NCI-H1436 (cell line): ENCODE measurements at places on chromosomes 4 and X.

DNA sequence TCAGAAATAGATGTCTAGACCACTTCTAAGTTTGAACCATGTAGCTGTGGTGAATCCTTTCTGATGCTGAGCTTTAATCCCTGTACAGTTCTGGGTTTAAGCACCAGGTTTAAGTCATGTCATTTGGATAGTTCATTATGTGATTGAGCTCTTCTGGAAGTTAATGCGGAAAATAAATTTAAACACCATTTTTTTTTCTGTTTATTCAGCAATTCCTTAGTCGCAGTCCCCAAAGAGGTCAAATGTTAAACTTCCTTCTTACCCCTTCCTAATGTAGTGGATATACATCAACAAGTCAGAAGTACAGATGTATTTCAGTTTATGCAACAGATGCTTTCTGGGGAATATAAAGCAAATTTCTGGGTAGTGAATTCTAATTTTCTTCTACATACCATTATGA is 52.9 kb downstream of the CNKSR2 start:
- no peak for DNase-seq

GRCh38 chrX:137387646-137388045 is 178.3 kb upstream of the ZIC3 start:
- DNase-seq: no peak

DNA sequence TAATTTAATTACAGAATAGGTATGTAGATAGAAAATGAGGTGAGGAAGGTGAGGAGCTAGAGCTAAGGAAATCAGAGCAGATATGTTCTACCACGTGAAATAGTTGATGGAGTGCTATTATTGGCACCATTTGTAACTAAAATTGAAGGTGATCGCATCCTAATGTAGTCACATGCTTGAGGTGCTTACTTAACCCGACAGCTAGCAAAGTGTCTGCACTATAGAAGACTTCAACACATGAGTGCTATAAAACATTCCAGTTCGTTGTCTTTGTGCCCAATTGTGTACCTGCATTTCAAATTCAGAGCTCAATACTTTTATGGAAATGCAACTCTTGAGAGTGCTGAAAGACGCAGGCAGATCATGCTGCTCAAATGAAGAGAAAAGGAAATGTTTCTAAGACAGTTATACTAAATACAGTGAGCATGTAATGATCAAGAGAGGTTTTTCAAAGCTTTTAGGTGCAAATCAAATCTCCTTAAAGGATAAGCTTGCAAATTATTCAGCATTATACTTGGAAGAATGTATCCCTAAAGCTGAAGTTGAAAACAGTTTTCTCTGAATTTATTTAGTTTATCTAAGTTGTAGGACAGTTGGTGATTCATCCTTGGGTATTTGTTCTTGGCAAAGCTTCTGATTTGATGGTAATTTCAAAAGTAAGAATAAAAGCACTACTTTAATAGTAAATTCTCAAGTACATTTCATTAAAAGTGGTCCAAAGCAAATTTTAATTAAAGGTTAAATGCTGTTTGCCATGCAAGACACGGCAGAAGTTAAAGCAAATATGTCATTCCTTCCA is 223.9 kb upstream of the EPHA5 start:
- no peak for DNase-seq

DNA sequence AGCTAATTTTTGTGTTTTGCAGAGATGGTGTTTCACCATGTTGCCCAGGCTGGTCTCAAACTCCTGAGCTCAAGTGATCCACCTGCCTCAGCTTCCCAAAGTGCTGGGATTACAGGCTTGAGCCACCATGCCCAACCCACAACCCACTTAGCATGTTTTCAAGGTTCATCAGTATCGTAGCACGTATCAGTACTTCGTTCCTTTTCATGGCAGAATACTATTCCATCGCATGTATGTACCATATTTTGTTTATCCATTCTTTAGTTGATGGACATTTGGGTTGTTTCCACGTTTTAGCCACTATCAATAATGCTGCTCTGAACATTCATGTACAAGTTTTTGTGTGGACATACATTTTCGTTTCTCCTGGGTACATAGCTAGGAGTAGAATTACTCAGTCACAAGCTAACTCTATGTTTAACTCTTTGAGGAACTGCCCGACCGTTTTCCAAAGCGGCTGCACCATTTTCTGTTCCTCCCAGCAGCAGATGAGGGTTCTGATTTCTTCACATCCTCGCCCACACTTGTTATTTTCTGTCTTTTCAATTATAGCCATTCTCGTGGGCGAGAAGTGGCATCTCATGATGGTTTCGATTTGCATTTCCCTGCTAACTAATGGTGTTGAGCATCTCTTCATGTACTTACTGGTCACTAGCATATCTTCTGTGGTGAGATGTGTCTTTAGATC is 32.5 kb downstream of the MAN2B2 start:
- no peak for DNase-seq

DNA sequence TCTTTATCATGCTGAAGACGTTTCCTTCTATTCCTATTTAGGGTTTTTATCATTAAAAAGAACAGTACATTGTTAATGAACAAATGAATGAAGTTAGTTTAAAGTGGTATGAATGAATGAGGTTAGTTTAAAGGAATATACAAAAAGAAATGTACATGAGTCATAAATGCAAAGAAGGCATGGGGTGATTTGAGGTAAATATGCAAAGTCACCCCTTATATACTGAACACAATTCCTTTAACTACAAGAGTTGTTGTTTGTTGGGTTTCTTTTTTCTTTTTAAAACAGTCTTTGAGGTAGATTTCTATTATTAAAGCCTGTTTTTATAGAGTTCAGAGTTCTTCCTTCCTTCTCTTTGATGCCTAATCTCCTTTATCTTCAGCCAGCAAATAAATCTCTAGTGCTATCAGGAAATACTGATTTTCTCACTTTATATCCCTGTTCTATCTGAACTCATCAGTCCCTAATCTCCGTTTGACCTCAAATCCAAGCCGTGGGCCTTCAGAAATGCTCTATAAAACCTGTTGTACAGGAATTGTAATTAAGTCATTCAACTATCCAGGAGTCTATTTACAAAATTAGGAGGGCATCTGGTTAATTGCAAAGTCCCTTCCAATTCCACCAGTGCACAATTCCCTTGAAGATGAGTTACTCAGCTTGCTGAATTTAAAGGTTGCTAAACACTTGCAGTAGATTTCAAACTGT is 31.6 kb upstream of the ABCG2 start:
- DNase-seq: no peak

DNA sequence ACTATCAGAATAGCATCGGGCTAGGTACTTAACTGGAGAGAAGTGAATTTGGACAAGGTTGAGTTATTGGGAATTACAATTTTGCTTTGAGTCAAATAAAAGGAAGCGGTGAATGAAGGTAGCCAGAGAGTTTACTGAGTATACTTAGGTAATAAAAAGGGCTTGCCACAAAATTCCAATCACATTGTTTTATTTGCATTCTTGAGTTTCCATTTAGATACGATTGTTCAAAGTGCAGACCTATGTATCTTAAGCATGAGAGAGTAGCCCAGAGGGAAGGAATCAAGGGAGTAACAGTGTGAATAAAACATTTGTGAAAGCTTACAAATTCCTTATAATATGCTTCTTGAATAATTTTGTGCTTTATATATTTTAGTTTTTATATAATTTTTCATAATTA is 102.5 kb upstream of the NDST4 start:
- DNase-seq: no peak

GRCh38 chr4:6929339-6929811 is 19.7 kb downstream of the TBC1D14 start:
- DNase-seq: no peak

- DNase-seq: no peak
Measured at GRCh38 chr4:8303081-8303480, 33.5 kb downstream of the HTRA3 start.

DNA sequence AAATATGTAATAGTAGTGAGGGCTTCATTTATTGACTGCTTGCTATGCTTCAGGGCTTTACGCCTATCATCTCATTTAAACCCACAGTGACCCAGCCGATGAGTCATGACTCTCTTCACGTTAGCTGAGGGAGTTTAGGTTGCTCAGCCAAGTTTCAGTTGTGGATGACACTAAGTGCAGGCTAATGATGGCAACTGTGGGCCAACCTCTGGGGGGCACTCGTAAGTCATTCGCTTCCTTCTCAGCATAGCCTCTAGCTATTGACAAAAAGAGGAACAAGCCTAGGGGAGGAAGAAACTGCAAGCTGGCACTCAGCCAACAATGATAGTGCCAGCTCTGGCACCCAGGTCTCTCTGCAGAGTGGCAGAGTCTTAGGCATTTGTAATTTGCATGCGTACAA is 325.0 kb downstream of the ARHGAP10 start:
- peak; percentile 51 for DNase-seq

GRCh38 chr4:168877511-168878491 is 132.3 kb downstream of the CBR4 start:
- no peak for DNase-seq

DNA sequence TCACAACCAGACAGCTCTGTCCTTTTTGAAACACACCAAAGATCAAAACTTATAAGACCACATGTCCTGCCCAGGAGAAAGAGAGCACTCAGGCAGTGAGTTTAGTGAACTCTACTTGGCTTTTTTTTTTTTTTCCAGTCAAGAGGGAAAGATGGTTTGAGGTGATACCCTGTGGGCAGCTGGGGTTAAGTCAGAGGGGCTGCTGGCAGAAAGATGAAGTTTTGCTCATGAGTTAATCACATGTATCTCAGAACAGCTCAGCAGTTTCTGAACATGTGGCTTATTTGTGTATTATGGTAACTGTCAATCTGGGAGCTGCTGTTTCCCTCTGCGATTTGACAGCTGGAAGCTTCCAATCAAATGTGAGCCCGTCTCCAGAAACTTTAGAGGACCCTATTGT is 56.4 kb upstream of the MAP3K15 start:
- DNase-seq: no peak

DNA sequence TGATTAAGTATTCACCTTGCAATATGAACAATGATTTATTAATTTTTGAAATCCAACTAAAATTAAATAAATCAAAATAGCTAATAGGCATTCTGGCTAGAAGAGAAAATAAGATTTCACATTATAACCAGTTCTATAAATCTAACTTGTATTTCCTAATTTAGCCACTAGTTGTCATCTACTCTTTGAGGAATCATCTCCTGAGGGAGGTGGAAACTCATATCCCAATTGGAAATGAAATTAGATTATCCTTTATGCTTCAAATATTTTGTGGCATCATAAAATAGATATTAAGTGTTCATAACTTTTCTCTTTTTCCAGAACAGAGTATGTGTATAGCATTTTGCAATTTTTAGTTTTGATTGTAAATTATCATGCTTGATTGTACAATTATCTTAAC is 558.5 kb upstream of the DIAPH2 start:
- no peak for DNase-seq

- no peak for DNase-seq
Measured at GRCh38 chrX:72304877-72305276, 837 bp downstream of the CITED1 start.

GRCh38 chr4:25938787-25939186 is 24.8 kb downstream of the SMIM20 start:
- DNase-seq: no peak

DNA sequence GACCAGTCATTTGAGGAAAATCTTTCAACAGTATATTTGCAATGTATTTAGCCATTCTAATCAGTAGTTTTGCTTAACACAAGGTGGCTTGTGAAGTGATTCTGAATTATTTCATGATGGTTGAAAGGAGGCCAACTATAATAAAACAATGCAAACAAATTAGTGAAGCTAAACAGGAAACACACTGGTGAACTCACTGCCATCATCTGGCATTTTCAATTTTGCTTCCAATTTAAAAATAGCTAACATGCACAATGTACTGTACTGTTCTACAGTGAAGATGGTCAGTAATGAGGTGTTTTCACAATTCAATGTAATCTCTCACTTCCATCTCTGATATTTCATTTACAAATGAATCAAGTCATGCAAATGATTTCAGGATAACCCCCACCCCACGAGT is 31.1 kb downstream of the PGRMC2 start:
- no peak for DNase-seq

DNA sequence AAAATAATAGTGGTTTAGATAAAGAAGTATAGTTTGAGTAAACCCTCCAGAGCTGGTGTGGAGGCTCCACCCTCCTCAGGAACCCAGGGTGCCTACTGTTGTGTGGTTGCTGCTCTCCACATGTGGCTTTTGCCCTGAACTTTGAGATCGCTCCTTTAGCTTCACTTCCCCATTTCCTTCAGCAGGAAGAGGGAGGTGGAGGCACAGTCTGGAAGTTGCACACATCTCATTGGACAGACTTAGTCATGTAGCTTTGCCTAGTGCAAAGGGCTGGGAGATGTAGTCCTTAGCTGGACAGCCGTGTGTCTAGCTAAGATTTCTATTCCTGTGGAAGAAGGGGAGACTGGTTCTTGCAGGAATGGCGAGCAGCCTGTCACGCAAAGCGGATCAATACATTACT is 37.9 kb downstream of the RGS12 start:
- DNase-seq: no peak
